Keratinocyte (primary cell): ENCODE measurements at places on chromosomes 4 and X.

- no peak for DNase-seq
These were observed 494.9 kb downstream of the GALNTL6 start for GRCh38 chr4:172308078-172308477.

DNA sequence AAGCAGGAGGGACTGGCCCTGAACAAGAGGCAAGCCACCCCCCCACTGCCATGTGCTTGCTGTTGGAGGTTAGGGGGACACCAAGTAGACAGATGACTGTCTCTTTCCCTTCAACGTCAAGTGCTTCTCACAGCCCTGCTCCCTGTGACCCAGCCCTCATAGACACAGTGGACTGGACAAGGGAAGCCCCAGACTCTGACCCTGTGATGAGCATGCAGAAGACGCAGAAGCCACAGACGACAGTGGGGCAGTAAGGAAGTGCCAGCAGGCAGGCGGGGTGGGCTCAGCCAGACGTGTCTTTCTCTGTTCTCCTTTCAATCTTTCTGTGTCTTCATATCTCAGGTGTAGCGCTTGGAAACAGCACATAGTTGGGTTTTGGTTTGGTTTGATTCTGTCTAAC lies 2.4 kb upstream of the L1CAM start:
- DNase-seq, result no peak

DNA sequence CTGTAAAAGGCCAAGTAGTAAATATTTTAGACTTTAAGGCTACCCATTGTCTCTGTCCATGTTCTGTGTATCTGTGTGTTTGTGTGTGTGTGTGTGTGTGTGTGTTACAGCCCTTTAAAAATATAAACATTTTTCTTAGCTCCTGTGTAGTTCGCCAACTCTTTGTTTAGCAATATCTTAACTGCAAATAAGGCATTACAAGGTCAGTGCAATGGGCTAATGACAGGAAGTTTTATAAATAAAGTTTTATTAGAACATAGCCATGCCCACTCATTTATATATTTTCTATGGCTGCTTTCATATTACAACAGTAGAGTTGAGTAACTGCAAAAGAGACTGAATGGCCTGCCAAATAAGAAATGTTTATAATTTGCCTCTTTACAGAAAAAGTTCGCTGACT lies 5.9 kb upstream of the SLC7A11 start:
- DNase-seq, result no peak

DNA sequence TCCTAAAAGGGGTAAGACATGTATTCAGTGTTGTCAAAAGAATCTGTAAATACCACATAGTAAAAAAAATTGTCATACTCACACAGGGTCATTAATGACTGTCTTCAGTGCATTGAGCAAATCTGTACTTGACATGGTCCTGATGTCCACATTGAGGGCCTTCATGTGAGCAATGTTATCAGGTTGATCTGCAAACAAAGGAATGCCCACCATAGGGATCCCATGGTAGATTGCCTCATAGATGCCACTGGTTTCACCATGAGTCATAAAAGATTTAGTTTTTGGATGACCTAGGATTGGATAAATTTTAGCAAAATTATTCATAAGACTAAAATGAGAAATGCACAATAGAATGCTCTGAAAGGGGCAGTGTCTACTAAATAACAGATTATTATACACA lies 38.1 kb upstream of the UGT2B15 start:
- no peak for DNase-seq

DNA sequence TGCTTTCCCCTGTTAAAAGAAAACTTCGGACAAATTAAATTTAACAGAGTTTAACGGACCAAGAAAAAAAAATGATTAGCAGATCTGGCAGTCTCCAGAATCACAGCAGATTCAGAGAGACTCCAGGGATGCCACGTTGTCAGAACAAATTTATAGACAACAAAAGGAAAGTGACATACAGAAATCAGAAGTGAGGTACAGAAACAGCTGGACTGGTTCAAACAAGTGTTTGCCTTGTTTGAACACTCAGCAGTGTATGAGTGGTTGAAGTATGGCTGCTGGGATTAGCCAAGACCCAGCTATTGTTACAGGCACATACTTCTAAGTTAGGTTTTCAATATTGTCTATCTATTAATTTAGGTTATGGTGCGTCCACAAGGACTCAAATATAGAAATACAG lies 19.1 kb downstream of the PIR start:
- no peak for DNase-seq
